ENCODE measurements at places on chromosomes 11 and 22. TPM values are rescaled to one million over a fixed set of nuclear protein-coding genes. Genes with fewer than 3 reads are reported as not detected.

DNA sequence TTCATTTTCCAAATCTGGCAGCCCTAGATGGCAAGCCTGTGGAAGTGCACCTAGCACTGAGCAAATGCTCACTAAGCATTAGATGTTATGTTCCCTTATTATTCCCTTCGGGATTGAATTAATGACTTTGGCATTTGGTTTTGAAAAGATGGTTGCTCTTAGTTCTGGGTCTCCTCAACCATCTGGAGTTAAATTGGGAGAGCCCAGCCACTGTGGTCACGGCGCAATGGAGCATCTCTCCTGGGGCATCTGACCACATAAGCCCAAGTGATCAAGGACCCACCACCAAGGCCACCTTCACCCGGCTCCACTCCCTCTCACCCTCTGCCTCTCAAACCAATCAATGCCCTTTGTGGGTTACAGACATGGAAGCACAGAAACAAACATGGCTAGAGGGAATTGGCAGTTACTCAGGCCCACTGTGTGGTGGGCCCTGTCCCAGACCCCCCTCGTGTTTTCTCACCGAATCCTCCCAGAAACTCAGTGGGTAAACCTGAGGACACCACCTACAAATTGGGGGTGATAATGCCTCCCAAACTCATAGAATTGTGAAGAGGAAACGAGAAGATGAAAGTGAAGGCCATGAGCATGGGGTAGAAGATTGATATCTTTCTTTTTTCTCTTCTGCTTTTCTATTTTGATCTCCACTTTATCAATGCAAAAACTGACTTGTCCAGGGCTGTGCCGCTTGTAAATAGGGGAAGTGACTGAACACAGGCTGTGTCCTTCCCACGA lies 52.2 kb downstream of the IRAG1 start:
- no peak for DNase-seq

Gene OR2D2
- total RNA-seq, result not detected

DNA sequence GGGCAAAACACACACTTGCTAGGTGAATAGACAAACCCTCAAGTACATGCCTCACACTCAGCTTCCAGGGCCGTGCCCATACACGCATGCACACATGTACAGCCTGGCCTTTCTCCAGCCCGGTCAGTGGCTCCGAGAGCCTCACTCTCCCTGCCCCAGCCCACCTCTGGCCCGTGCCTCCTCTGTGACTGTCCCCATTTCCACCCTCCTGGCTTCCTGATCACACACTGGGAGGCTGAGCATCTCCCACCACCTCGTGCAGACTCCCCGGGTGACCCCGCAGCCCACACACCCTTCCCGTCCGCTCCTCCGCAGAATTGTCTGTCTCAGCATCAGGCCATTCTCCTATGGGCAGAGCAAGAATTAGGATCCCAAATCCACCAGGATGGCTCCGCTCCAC lies 634.1 kb downstream of the TBC1D22A start:
- no peak for DNase-seq

GRCh38 chr11:15107730-15108515 lies 6.8 kb upstream of the INSC start:
- DNase-seq, result no peak

DNA sequence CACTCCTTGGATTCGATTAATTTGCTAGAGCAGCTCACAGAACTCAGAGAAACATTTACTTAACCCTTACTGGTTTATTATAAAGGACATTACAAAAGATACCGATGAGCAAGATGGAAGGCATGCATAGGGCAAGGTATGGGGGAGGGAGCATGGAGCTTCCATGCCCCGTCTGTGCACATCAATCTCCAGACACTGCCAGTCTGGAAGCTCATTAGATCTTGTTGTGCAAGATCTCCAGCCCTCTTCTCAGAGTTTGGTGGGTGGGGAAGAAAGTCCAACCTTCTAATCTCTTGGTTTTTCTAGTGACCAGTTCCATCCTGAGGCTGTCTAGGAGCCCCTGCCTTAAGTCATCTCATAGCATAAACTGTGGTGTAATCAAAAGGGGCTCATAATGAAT lies 190.7 kb downstream of the UVRAG start:
- DNase-seq, result no peak

Gene OR8G1
- not detected for total RNA-seq

Gene SORL1
- total RNA-seq, result 161 TPM

- no peak for DNase-seq
These were observed 177.2 kb downstream of the CTTN start for GRCh38 chr11:70575396-70576060.

Gene CECR2
- total RNA-seq, result 0.14 TPM

DNA sequence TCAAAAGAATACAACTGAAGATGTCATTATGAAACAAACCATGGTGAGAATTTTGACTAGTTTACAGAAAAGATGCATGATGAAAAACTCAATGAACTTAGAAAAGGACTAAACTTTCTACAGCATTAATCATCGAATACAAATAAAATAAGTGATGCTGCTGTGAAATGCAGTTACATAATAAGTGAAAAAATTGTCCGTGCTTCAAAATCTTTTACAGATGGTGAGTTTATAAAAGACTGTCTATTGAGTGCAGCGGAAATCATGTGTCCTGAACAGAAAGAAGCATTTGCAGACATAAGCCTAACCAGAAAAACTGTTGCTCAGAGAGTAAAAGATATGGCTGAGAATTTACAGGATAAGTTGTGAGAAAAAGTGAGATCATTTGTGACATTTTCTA lies 33.8 kb downstream of the NEAT1 start:
- no peak for DNase-seq

GRCh38 chr22:20882855-20883254 lies 24.0 kb downstream of the SNAP29 start:
- no peak for DNase-seq

- no peak for DNase-seq
These were observed 518.0 kb downstream of the DLG2 start for GRCh38 chr11:85109141-85109540.

DNA sequence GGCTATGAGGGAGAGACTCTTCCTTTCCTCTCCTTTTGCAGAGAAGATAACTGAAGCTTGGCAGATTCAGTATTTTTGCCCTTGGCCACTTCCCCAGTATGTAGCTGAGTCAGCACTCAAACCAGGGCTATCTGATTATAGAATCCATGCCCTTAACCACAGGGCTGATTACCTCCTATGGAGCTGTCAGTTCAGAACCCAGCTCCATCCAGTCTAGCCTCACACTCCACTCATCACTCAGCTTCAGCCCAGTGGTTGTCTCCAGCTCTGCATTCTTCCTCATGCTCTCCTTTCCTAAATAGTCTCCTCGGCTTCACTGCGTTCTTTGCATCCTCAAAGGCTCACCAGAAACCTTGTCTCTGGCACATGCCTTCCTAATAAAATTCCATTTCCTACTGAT lies 151.6 kb upstream of the BLID start:
- DNase-seq, result no peak

DNA sequence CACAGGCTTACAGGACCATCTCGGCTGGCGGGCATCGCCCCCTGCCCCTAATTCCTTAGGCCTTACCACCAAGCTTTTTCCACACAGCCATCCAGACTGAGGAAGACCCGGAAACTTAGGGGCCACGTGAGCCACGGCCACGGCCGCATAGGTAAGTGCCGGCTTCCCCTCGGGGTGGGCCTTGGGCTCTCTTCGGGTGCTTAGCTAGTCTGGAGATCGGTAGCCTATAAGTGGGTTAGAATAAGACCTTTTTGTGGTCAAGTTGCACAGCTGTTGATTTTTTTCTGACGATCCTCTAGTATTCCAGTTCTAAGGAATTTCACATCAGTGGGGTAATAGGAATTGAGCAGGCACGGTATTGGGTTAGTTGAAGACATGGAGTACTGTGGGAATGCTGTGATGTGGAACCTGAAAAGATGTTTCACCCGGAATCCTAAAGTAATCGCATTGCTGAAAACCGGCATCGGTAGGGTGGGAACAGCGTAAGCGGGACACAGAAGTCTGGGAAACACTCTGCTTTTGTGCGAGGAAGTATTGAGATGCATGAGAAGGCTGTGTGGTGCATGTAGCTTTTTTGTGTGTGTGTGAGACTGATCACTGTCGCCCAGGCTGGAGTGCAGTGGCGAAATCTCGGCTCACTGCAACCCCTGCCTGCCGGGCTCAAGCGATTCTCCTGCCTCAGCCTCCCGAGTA lies 669 bp downstream of the RPL27A start:
- no peak for DNase-seq

DNA sequence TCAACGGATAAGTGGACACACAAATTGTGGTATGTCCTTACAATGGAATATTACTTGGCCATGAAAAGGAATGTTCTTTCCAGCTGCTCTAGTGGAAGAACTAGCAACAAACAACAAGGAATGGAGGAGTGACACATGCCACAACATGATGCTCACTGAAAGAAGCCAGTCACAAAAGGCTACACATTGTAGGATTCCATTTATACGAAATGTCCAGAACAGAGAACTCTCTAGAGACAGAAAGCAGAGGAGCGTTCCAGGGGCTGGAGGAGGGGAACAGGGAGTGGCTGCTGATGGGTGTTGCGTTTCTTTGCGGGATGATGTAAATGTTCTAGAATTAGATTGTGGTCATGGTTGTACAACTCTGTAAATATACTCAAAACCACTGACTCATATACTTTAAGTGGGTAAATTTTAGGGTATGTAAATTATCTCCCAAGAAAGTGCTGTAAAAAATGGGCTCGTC lies 32.4 kb upstream of the PDGFB start:
- no peak for DNase-seq

- no peak for DNase-seq
These were observed 3.8 kb downstream of the TMEM121B start for GRCh38 chr22:17117400-17117799.

DNA sequence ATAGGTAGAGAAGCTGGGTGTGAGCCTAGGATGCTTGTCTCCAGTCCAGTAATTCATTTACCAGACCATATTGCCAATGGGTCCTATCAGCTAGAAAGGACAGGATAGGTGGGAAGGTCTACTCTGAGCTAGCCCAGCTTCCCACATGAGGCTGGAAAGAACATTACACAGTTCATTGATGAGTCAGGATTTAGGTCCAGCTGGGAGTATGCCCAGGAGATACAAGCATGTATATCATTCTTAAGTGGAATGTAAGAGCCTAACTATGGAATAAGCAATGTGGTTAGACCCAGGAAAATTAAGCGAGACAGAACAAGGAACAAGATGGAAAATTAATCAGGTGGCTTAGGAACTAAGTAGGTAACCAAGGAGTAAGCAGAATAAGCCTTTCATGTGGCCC lies 59.0 kb upstream of the TBCEL start:
- DNase-seq, result no peak

DNA sequence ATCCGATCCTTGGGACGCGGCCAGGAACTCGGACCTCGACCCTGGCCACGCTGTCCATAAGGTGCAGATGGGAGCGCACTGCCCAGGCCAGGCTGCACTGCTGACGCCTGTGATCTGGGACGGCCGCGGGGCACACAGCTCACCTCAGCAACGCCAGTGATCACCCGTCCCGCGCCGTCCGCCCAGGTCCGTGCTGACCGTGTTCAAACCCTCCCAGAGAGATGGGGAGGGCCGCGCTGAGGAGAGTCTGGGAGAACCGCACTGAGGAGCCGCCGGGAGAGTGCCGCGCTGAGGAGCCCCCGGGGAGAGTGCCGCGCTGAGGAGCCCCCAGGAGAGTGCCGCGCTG lies 636 bp downstream of the KCNQ1OT1 start:
- DNase-seq, result peak; percentile 52

DNA sequence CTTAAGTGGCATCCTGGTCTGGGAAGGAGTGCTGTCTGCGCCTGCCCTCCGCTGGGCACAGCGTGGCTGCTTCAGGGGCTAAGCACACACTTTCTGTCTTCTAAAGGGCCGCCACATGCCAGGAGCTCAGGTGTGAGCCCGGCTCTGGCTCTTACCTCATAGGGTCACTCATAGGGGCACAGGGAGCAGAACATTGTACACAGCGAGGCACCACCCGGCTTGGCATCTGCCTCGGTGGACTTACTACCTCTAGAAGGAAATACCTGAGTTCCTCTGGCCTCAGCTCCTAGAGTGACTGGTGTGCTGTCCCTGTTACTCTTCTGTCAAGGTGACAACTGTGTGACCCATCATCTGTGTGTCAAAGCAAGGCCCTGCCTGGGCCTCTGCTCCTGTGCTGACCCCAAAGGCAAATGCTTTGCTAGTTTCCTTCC lies 13.4 kb downstream of the NEAT1 start:
- peak; percentile 17 for DNase-seq

DNA sequence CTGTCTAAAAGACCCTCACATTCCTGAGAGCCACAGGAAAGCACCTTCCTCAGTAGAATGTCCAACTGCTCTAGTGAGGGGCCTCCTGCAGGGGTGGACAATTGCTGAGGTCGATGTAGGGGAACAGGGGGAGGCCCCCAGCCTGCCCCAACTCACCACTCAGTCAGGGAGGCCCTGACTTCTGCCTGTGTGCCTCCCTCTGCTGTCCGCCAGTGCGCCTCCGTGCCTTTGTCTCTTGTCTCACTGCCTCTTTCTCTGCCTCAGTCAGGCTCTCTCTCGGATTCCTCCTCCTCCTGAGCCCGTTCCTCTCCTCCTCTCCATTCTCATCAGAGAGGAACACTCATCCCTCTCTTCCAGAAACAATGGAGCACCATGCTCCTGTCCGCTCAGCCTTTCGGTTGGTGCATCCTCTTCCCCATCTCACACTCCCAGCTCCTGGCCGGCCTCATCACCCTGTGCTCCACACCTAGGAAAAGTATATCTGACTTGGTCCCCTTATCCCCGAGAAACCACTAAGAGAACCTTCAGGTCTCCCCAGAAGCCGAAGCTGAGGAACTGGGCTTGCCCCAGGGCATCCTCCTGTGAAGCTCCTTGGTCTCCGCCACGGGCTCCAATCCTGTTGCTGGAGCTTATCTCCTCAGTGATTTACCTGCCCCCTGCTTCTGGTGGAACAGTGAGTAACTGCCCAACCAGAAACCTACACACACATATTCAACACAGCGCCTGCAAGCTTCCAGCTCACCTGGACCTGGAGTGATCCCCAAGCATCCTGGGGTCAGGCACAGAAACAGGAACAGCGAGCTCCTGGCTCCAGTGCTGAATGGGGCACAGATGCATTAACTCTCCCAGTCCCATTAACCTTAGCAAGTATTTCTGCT lies 2.3 kb downstream of the B3GAT1 start:
- DNase-seq, result no peak

Gene CRYBB2
- not detected for total RNA-seq

- DNase-seq, result no peak
These were observed 53.7 kb upstream of the EP300 start for GRCh38 chr22:41038732-41039131.

DNA sequence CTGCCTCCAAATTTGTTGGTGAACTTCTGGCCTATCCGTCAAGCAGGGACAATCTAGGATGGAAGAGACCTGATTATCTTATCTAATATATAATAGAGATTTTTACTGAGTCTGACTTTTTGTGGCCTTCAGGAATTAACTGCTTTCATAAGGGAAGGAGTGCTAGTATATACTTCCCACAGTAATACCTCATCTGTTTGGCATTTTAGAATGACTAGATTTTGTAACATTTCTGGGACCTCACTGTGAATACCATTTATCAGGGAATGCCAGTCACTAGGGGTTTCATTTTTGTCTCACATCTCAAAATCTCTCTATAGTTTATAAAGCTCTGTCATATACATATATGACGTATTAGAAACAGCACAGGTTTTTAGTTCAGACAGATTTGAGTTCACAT lies 114.3 kb downstream of the INSC start:
- DNase-seq, result no peak

Data from stomach (tissue), 19 donors.